Endothelial cell (in vitro differentiated cells): ENCODE measurements at places on chromosomes 5 and 9.

GRCh38 chr5:54702470-54702869 lies 184.9 kb downstream of the SNX18 start:
- no peak for DNase-seq

DNA sequence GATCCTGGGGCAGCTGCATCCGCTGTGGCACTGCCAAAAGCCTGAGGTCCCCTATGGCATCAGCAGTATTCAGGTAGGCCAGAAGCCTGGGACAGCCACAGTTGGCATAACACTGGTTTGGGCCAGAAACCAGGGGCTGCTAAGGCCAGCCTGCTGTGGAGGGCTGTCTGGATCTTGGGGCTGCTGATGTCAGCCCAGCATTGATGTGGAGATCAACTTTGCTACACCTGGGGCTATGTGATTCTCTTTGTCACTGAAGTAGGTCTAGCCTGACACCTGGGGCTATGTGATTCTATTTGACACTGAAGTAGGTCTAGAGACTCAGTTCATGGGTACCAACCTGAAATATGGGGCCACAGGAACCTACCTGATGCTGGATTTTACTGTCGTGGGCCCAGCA lies 411.5 kb downstream of the RASEF start:
- no peak for DNase-seq

- peak; percentile 28 for DNase-seq
These were observed 836 bp downstream of the PCSK5 start for GRCh38 chr9:75891277-75891741.

- DNase-seq = no peak
These were observed 111.6 kb downstream of the PRELID2 start for GRCh38 chr5:145723516-145723915.

GRCh38 chr5:39219437-39219836 lies at the start of gene FYB1:
Gene FYB1, minus strand, starts transcription at chr5:39219563. Its CDS starts 16,603 bp downstream, at chr5:39202960.
- no peak for DNase-seq

DNA sequence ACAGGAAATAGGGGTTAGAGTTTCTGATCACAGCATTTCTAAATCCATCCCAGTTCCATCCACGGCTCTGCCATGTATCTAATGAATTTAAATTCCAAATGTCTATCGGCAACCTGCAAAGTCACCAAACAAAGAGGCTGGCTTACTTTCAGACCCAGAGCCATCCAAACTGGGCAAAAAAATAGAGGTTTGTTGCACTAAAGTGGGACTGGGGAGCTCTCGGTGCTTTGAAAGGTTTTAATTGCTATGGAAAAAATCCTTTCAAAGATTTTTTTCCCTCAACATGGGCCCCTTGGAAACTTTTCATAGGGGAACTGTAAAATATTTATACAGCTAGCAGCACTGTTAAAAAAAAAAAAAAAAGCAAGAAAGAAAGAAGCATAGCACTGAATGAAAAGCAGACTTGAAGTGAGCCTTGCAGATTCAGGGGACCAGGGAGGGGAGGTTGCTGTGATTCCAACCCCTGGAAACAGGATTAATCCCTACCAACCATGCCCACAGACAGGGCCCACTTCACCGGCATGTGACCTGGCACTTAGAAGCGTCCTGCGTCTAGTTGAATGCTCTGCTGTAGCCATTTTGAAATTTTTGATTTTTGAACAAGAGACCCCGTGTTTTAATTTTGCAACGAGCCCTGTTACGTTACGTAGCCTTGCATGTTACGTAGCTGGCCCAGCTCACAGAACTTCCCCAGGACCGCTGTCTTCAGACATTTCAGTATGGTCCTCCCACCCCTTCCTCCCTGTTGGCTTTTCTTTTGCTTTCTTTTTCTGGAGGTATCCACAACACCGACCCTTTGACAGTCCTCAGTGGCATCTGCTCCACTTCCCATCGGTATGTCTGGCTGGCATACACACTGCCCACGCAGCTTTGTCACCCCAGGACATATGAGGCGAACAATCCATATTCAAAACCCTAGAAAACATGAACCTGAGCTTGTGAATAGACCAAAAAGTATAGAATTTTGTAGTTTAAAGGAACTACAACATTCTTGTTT lies 105.3 kb upstream of the NFIB start:
- DNase-seq = no peak

- DNase-seq = no peak
These were observed 194.9 kb downstream of the ATP10B start for GRCh38 chr5:160657068-160657507.

DNA sequence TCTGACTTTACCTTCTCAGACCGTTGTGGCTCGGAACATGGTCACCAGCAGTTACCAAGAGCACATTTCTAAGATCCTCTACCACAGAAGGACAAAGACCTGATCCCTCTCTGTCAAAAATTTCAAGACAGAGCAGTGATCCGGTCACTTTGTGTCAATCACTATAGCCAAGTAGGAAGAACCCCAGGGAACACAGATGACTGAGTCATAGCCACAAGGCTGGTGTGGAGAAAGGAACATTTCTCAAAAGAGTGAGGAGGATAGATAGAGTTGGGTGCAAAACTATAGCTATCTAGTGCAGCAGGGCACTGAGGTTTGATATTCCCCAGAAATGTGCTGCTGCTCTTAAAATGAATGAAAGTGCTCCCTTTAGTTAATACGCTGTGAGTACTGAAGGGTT lies 130.7 kb upstream of the SMIM23 start:
- no peak for DNase-seq

DNA sequence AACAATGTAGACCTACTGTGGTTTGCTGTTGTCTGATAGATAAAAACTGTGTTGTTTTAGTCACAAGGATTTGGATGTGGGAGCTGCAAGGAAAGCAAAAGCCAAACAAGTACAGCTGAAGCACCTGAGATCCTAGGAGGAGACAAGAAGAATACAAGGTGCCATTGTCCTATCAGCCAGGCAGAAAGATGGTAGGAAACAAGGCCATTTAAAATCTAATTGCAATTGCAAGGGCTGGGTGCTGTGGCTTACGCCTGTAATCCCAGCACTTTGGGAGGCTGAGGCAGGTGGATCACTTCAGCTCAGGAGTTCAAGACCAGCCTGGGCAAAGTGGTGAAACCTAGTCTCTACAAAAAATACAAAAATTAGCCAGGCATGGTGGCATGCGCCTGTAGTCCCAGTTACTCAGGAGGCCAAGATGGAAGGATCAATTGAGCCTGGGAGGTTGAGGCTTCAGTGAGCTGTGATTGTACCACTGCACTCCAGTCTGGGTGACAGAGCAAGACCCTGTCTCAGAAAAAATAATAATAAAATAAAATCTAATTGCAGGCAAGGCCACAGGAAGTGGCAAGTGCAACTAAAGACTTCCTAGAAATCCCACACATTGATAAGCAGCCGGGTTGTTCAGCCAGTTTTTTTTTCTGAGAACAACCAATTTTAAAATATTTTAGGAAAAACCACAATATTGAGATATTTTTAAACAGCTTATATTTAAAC lies 22.6 kb downstream of the DOCK8 start:
- no peak for DNase-seq

DNA sequence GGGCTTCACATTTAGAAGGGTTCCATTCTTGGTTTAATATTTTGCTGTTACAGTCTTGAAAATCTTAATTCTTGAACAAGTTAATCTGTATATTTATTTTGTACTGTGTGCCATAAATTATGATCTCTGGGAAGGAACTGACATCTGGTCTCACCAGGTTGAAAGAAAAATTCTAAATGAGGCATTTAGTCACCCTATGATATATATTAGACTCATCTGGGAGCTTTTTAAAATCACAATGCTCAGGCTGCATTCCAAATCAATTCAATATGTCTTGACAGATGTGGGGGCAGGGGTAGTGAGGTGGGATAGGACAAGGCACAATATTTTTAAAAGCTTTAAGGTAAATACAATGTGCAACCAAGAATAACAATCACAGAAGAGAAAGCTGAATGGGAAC lies 569.2 kb downstream of the PRR16 start:
- no peak for DNase-seq

- DNase-seq = no peak
These were observed 665.0 kb upstream of the RGMB start for GRCh38 chr5:98108497-98108896.

GRCh38 chr9:95666785-95667155 lies 150.0 kb upstream of the PTCH1 start:
- no peak for DNase-seq
